ENCODE measurements at places on chromosomes 7 and 10. TPM values are rescaled to one million over a fixed set of nuclear protein-coding genes. Genes with fewer than 3 reads are reported as not detected.

LEP gene
- total RNA-seq, result not detected

METTL27 gene
- 34.7 TPM for total RNA-seq

SPDYE1 gene
- total RNA-seq, result not detected

FEZF1 gene
- total RNA-seq, result not detected

PDZD7 gene
- total RNA-seq, result 2.8 TPM

ITIH5 gene
- not detected for total RNA-seq

CROT gene
- total RNA-seq, result 15.2 TPM

PSPH gene
- total RNA-seq, result 89.5 TPM

CRYGN gene
- 1.2 TPM for total RNA-seq

- no peak for DNase-seq
These were observed 308.2 kb downstream of the IPMK start for GRCh38 chr10:57959318-57960006.

- no peak for DNase-seq
These were observed 68.9 kb downstream of the MTERF1 start for GRCh38 chr7:91811641-91812040.

DNA sequence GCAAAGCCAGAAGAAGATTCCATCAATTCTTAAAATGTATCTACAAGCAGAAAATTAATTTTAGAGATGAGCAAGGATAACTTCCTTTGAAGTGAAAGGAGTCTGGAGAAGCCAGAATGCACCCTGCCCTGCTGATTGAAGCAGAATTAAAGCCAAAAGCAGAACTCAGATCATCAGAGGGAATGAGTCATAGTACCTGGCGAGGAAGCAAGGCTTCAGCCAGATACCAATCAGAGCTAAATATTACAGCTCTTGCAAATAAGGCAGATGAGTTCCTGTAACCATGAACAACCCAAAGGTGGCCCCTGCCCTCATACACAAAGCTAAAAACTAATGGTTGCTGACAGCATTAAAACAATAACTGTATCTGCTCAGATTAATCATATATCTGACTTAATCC, 10.4 kb downstream of the HTR7 start:
- no peak for DNase-seq

GRCh38 chr10:102801978-102802377, 35.2 kb downstream of the CYP17A1 start:
- no peak for DNase-seq

GRCh38 chr10:6713716-6714115, 133.6 kb upstream of the PRKCQ start:
- no peak for DNase-seq

GRCh38 chr10:119770928-119771327, 45.1 kb downstream of the INPP5F start:
- no peak for DNase-seq

GRCh38 chr7:23966941-23967340, 256.9 kb downstream of the STK31 start:
- no peak for DNase-seq

DNA sequence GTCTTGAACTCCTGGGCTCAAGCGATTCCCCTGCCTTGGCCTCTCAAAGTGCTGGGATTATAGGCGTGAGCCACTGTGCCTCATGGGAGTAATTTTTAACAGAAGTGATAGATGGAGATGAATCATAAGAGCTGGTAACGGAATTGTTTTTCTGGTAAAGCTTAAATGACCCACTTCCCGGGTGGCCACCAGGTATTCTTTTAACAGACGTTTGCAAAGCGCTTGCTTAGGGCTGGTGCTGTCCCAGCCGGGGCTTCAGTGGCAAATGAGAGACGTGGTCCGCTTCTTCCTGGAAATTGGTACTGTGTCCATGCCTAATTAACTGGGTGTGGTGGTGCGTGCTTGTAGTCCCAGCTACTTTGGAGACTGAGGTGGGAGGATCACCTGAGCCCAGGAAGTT, 23.5 kb downstream of the CAMK1D start:
- no peak for DNase-seq

- no peak for DNase-seq
These were observed 159.4 kb upstream of the AHR start for GRCh38 chr7:17139081-17139480.

- no peak for DNase-seq
These were observed 40.6 kb upstream of the PIK3CG start for GRCh38 chr7:106824458-106824857.

DNA sequence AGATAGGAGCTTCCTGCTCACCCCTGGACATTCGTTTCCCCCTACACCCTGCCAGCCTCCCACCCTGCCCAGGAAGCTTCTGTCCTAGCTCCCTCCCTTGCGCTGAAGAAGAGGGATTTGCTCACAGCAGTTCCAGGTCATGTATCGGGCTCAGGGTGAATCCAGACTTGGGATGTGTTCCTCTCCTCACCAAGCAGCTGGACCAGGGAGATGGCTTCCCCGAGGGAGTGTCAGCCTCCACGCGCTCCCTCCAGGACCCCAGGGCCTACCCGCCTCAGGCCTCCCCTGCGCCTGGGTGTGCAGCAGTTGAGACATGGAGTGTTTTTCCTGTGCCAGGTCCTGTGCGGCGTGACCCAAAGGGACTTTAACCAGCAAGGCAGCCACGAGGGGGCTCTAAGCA, 435.6 kb upstream of the FOXK1 start:
- no peak for DNase-seq

- no peak for DNase-seq
These were observed 8.6 kb downstream of the PNLIPRP2 start for GRCh38 chr10:116629340-116629739.

- DNase-seq, result no peak
These were observed 28.3 kb upstream of the CLDN4 start for GRCh38 chr7:73802459-73802858.

DNA sequence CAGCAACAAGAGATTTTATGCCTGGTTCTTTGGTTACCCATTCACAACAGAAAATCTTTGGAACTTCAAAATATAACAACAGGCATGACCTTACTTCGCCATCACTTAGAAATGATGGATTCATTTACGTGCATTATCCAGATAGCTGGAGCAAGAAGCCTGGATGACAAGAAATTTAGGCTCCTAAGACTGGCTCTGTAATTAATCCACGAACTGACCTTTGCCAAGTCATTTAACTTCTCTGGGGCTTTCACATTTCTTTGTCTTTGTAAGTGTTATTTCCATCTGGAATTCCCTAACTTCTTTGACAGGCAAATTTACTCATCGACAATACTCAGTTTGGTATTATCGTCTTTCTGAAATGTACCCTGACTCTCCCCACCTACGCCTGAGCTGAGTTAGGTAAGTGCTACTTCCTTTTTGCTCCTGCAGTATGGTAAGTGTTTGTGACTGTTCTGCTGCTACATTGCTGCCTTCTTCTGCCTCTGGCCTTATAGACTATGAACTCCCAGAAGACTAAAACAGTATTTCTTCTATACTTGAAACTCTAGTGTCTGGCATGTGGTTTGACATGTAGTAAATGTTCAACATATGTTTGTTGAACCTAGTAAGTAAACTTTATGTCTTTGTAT, 5.5 kb upstream of the MDFIC start:
- no peak for DNase-seq

DNA sequence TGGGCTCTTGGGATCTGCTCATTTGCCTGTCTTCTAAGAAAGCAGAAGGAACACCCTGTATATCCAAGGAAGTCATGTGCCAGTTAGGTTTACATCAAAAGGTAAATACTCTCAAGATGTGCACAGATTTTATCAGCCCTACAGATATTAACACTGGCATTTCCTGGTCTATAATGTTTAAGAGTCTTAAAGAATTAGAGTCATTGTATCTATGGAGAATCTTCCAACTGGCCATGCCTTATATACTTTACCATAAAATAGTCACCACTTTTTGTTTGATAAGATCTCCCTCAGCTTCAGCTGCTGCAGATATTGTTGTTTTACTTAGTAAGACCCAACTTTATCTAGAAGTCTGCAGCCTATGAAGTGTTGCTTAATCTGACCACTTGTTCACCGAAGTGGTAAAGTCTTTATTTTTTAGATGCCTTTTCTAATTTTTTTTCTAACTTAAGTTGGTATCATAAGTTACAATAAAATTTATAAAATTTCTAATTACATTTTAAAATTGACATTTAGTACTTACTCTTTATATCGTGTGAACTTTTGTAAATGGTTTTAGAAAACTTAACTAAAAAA, 58.5 kb downstream of the CPED1 start:
- DNase-seq, result no peak

GRCh38 chr10:76015245-76015644, 583.8 kb downstream of the LRMDA start:
- DNase-seq, result no peak

DNA sequence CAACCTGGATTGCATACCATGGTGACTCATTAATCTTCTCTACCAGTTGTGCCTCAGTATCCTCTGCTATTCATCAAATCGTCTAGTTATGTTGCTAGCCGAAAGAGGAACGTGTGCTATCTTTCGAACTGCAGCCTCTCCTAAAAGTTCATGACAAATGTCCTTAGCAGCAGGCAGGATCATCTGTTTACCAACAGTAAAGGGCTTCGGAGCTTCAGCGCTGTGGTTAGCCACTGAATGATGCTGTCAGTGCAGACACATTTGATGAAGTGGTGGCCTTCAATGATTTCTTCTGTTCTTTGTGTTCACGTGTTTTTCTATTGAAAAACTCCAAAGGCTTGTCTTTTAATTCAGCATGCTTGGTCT, 68.8 kb downstream of the CSTF2T start:
- no peak for DNase-seq

DNA sequence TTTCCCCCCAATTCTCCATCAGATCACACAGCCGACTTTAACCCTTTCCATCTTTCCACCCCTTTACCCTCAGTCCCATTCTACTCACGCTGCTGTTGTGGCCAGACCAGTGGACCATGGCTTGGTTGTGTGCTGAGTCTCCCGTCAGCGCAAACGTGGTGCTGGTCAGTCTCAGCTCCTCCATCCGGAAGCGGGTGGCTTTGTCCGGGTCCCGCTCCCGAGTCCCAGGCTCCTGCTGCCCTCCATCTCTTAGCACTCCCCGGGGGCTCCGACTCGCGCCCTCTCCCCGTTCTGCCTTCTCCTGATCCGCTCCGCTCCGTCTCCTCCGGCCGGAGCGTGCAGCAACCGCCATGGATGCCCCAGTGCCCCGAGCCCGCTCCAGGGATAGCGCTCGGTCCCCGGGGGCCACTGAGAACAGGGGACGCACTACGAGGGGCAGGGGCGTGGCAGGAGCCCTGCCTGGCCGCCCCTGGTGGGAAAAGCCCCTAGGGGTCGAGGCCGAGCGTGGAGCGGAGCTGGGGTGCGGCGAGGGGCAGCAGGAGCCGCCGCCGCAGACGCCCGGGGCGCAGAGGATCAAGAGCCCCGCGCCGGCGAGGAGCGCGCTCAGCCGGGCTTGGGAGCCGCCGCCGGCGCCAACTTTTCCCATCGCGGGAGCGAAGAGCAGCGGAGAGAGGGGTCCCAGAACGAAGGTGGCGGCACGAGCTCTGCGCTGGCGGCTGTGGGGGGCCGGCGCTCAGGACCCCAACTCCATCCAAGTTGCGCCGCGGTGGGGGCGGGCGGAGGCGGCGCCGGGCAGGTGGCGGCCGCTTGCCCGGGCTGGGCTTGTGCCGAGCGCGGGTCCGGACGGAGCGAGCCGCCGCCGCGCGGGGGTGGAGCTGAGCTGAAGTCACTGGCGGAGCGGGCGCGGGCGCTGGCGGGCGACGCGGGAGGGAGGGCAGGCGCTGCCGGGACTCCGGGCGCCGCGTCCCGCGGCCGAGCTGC, at the start of gene SORCS1:
SORCS1 (minus strand) TSS at position 826 of the 981 bp plus-strand sequence.
- DNase-seq, result no peak

GRCh38 chr7:80720146-80720545, 81.7 kb downstream of the CD36 start:
- no peak for DNase-seq

GRCh38 chr10:127462643-127463295, 86.3 kb upstream of the NPS start:
- DNase-seq, result no peak

DNA sequence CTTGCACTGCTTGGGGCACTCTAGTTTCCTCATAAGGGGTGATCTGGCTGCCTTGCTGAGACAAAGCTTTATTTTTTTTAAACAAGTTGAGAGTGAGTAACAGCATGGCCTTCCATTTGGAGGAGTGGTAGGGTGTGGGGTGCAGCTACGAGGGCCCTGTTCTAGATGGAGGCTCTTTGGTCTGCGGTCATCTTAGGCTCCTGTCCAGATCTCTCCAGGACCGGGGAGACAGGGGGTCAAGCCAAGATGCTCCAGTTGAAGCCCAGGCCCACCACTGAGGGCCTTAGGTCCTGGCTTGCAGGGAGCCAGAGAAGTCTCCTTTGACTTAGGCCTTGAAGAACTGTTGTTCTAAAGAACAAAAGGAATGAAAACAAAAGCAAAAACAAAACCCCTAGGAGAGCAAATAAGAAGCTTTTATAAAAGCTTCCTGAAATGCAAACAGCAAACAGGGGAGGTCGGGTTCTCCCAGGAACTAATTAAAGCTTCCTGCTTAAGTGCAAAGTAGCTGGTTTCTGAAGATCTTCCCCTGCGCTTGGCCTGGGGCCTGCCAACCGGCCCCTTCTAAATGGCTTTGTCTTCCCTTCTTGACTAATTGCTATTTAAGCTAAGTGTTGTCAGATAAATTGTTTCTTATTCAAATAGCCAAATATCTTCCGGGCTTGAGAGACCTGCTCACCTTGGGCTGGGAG, 259.2 kb downstream of the GLRX3 start:
- no peak for DNase-seq
